ENCODE measurements at places on chromosomes 16 and 17. TPM values are rescaled to one million over a fixed set of nuclear protein-coding genes. Genes with fewer than 3 reads are reported as not detected.

GRCh38 chr16:68085259-68086071 lies at the start of gene NFATC3:
Gene NFATC3, plus strand, starts transcription at chr16:68085370. Its CDS starts 312 bp downstream, at chr16:68085682.
- H3K4me3 ChIP-seq: peak within 1 kb of the TSS; percentile 90
- peak; percentile 96 for DNase-seq
- no peaks in the 10 kb centered on the region for H3K27me3 ChIP-seq
- peak within 1 kb of the TSS; percentile 84 for H3K27ac ChIP-seq
- peaks cover 53% of the 10 kb centered on the region for H3K4me1 ChIP-seq

DNA sequence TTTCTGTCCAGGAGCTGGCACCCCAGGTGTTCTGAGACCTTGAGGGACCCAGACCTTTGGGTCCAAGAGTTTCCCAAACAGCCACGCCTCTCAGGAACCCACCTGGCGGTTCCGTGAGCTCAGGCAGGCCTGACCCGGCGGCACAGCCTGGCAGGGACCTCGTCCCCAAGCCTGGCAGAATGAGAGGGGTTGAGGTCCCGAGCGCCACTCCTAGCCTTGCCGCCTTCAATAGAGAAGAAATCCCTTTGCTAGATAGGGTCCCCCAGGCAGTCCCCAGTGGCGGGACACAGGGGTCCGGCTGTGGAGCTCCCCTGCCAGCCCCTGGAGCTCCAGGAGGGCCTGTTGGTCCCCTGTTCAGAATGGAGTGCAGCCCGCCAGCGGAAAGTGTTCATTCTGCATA lies 10.5 kb upstream of the CLEC18A start:
- no peak overlapping the region for H3K27ac ChIP-seq
- H3K36me3 ChIP-seq: peaks cover 7% of the 10 kb centered on the region
- no peak for DNase-seq
- no peaks in the 10 kb centered on the region for H3K27me3 ChIP-seq
- H3K4me3 ChIP-seq: no peak overlapping the region

GRCh38 chr16:70738083-70738977 lies 52.5 kb upstream of the MTSS2 start:
- peak; percentile 69 for DNase-seq
- peak overlapping the region; percentile 100 for H3K27ac ChIP-seq
- H3K36me3 ChIP-seq: peaks cover 9% of the 10 kb centered on the region
- H3K4me1 ChIP-seq: peaks cover 67% of the 10 kb centered on the region
- H3K4me3 ChIP-seq: peak overlapping the region; percentile 77

- peak overlapping the region; percentile 48 for H3K27ac ChIP-seq
- peaks cover 4% of the 10 kb centered on the region for H3K36me3 ChIP-seq
- H3K4me3 ChIP-seq: peak overlapping the region; percentile 94
- H3K4me1 ChIP-seq: peaks cover 53% of the 10 kb centered on the region
Observed at GRCh38 chr17:78924481-78925151, 571 bp downstream of the TIMP2 start.

GRCh38 chr17:65820811-65821210 lies 259.4 kb upstream of the AXIN2 start:
- H3K4me3 ChIP-seq: no peak overlapping the region
- no peaks in the 10 kb centered on the region for H3K4me1 ChIP-seq
- no peak overlapping the region for H3K27ac ChIP-seq
- DNase-seq: no peak
- H3K27me3 ChIP-seq: peaks cover 1% of the 10 kb centered on the region

GRCh38 chr16:24318680-24319079 lies 62.5 kb downstream of the CACNG3 start:
- no peak overlapping the region for H3K27ac ChIP-seq
- H3K4me1 ChIP-seq: no peaks in the 10 kb centered on the region
- H3K36me3 ChIP-seq: no peaks in the 10 kb centered on the region
- DNase-seq: no peak
- H3K4me3 ChIP-seq: no peak overlapping the region

- H3K4me1 ChIP-seq: peaks cover 21% of the 10 kb centered on the region
- peaks cover 14% of the 10 kb centered on the region for H3K27me3 ChIP-seq
- no peak overlapping the region for H3K27ac ChIP-seq
Observed at GRCh38 chr16:68496689-68497088, 42.4 kb upstream of the ZFP90 start.

DNA sequence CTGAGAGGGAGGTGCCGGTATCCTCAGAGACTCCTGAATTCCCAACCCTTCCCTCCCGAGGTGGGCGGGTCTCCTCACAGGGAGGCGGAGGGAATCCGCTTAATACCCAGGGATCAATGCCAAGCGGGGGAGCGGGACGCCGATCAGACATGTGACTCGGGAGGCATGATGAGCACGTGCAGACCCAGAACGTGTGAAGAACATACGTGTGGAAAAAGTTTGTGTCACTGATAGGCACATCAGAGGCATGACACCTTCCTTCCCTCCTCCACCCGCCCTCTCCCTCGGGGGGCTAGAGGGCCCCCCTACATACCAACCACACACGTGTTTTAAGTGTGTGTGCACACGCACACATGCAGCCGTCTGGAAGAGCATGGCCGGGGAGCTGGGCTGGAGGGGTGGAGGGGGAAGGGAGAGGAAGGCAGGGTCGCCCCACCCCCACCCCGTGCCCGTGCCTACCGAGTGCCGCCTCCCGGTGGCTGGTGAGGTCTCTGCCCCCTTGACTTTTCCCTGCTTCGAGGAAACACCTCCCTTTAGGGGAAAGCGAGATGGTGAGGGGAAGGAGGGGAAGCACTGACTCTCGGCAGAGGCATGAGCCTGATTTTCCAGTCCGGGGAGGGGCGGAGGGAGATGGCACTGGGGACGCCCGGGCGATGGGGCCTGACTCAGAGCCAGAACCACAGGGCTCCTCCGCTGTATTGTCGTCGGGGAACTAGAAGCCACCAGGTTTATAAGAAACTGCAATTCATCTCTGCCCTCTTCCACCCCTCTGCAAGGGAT lies 12.1 kb upstream of the TBX21 start:
- peaks cover 68% of the 10 kb centered on the region for H3K27me3 ChIP-seq
- H3K36me3 ChIP-seq: no peaks in the 10 kb centered on the region
- H3K4me1 ChIP-seq: peaks cover 52% of the 10 kb centered on the region
- H3K4me3 ChIP-seq: peak overlapping the region; percentile 43
- DNase-seq: peak; percentile 49
- H3K27ac ChIP-seq: no peak overlapping the region

DNA sequence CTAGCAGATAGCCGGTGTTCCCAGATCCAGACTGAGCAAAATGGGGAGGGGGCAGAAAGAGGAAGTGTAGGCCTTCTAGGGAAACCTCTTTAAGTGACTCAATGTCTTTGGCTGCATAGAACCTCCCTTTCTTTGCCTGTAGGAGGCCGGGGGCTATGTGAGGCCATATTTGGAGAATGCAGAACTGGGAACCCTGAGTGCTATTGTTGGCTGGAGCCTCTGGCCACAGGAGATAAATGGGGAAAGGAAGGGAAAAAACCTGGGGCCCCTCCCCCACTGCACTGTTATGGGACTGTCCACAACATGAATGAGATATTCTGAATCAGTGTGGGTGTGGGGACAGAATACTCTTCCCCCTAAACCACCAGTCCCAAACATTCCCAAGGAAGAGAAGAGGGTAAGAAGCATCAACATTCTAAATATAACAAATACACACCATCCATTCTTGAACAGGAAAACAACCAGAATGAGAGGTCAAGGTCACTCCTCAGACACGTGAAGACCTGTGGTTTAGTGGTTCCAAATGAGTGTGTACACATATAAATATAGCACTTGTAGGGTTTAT lies 2.4 kb downstream of the VPS25 start:
- peak; percentile 24 for DNase-seq
- peaks cover 26% of the 10 kb centered on the region for H3K36me3 ChIP-seq
- peak overlapping the region; percentile 94 for H3K27ac ChIP-seq
- H3K4me1 ChIP-seq: peaks cover 51% of the 10 kb centered on the region
- peak overlapping the region; percentile 98 for H3K4me3 ChIP-seq
- H3K27me3 ChIP-seq: peaks cover 3% of the 10 kb centered on the region

- H3K4me1 ChIP-seq: no peaks in the 10 kb centered on the region
- H3K4me3 ChIP-seq: no peak overlapping the region
- peaks cover 18% of the 10 kb centered on the region for H3K36me3 ChIP-seq
- DNase-seq: no peak
Observed at GRCh38 chr17:1737531-1738291, 5.0 kb upstream of the SERPINF2 start.

GRCh38 chr16:25464058-25464457 lies 206.4 kb upstream of the ZKSCAN2 start:
- no peaks in the 10 kb centered on the region for H3K36me3 ChIP-seq
- H3K4me1 ChIP-seq: no peaks in the 10 kb centered on the region
- DNase-seq: no peak
- H3K27ac ChIP-seq: no peak overlapping the region

- peaks cover 46% of the 10 kb centered on the region for H3K36me3 ChIP-seq
- H3K27ac ChIP-seq: peak overlapping the region; percentile 89
- peaks cover 71% of the 10 kb centered on the region for H3K4me1 ChIP-seq
- DNase-seq: no peak
- peaks cover 2% of the 10 kb centered on the region for H3K27me3 ChIP-seq
Observed at GRCh38 chr17:77142689-77143088, 1.9 kb downstream of the SEC14L1 start.

DNA sequence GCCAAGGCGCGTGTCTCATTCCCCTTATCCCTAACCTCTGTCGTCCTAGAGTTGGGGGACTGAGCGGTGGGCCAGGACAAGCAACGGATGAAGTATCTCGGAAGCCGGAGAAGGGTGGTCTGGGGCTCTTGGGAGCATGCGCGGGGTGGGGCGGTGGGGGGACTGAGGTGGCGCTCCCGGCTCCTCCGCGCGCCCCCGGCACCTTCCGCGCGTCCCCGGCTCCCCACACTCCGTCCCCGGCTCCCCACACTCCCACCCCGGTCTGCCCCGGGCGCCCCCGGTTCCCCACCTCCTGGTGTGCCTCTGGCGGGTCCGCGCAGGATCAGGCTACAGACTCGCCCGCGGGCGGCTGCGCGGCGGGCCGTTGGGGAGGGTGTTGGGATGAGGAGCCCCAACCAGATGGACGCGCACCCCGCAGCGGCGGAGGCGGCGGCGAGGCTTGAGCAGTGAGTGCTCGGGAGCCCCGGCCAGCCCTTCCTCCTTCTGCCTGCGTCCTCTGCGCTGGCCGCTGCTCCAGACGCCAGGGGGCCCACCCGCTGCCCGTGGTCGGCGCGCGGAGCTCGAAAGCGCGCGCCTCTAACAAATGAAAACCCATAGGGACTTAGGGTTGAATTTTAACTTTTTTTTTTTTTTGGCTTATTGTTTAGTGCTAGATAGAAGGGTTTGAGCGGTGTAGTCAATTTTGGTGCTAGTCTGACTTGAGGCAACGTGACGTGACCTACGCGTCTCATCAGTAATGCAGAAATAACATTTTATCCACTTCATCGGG lies 5.6 kb upstream of the CRYM start:
- H3K36me3 ChIP-seq: no peaks in the 10 kb centered on the region
- H3K4me1 ChIP-seq: peaks cover 8% of the 10 kb centered on the region
- H3K4me3 ChIP-seq: peak overlapping the region; percentile 69

- no peak within 1 kb of the TSS for H3K27ac ChIP-seq
- H3K4me1 ChIP-seq: no peaks in the 10 kb centered on the region
- no peak for DNase-seq
- H3K4me3 ChIP-seq: no peak within 1 kb of the TSS
- peaks cover 14% of the 10 kb centered on the region for H3K27me3 ChIP-seq
- no peaks in the 10 kb centered on the region for H3K36me3 ChIP-seq
Observed at GRCh38 chr17:19716108-19717030, at the start of gene SLC47A2. Gene SLC47A2, minus strand, starts transcription at chr17:19716584. Its CDS starts 29 bp downstream, at chr17:19716555.

- H3K27me3 ChIP-seq: no peaks in the 10 kb centered on the region
- peaks cover 19% of the 10 kb centered on the region for H3K36me3 ChIP-seq
- DNase-seq: no peak
- H3K27ac ChIP-seq: no peak overlapping the region
Observed at GRCh38 chr17:69286257-69286656, 40.7 kb downstream of the ABCA5 start.

DNA sequence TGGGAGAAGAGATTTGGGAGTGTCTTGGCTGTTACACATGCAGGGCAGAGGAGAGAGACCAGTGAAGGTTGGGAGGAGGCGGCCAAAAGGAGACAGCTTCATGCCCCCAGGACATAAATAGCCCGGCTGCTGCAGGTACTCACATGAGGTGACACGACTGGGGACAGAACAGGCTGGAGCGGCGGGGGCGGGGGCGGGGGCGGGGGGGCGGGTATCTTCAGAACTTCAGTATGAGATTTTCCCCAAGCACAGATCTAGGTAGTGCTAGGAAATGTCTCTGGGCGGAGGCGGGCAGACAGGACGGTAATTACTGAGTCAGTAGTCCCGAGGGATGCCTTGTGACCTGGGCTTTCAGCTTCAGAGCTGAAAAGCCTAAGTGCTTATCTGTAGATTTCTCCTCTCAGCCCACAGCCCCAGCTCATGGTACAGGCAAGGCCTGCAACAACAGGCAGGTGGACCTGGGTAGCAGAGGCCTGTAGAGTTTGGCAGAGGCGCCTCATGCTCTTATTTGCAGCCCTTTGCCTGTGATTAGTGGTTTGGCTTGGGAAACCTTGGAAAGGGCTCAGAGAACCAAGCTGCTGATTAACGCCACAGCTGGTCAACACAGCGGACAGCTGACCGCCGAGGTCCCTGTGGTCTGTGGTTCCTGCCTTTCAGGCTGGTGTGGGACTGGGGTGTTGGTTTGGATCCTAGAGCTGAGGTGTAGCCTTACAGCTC lies 24.5 kb downstream of the UNK start:
- peaks cover 2% of the 10 kb centered on the region for H3K27me3 ChIP-seq
- no peaks in the 10 kb centered on the region for H3K36me3 ChIP-seq
- no peak for DNase-seq
- no peak overlapping the region for H3K27ac ChIP-seq

DNA sequence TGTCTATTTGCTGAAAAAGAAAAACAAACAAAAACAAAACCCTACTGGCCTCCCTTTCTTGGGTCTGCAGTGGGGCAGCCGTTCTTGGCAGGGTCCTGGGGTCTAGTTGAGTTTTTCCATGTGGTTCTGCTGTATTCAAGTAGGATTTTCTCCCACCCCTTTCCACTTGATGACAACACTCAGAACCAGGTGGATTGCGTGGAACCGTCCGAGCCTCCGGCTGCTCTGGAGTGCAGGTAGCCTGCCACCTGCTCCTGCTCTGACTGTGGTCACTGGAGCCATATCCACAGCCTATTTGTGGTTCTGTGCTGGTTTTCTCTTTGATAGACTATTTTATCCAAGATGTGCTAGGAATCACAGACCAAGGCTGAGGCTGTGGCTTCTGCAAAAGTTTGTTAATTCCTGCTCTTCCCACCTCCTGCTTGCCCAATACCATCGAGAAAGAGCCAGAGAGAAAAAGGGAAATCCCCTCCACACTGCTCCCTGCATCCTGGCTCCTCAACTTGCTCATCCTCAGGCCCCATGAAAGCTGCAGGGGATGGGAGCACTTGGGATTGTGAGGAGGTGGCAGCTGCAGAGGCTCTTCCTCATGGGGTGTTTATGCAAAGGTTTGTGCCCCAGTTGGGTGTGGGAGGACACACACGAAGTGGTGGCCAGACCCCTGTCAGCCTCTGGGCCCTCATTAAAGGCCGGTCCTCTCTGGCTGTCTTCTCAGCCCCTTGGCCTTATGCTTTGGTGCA lies 377.8 kb upstream of the TNRC6C start:
- no peaks in the 10 kb centered on the region for H3K36me3 ChIP-seq
- no peak overlapping the region for H3K27ac ChIP-seq
- H3K4me3 ChIP-seq: no peak overlapping the region
- H3K4me1 ChIP-seq: peaks cover 2% of the 10 kb centered on the region
- H3K27me3 ChIP-seq: peaks cover 32% of the 10 kb centered on the region

- no peaks in the 10 kb centered on the region for H3K27me3 ChIP-seq
- no peak for DNase-seq
- no peaks in the 10 kb centered on the region for H3K4me1 ChIP-seq
Observed at GRCh38 chr17:66142428-66142827, 49.5 kb downstream of the CEP112 start.

Gene ITGB3
- 2.8 TPM for total RNA-seq

Gene PRAC1
- total RNA-seq: not detected

Gene ATAD5
- total RNA-seq: 4.0 TPM

Gene CCDC78
- 3.7 TPM for total RNA-seq

Gene BAHCC1
- total RNA-seq: 11.1 TPM

Gene ARHGAP44
- total RNA-seq: 0.51 TPM

Gene ACE
- 2.5 TPM for total RNA-seq

Gene NKD1
- under 0.01 TPM for total RNA-seq

Gene DUS2
- 15.9 TPM for total RNA-seq

Gene CDRT15
- total RNA-seq: not detected

Gene CEP131
- total RNA-seq: 11.1 TPM

Gene MYOCD
- total RNA-seq: 7.9 TPM

Gene ZNF469
- 9.7 TPM for total RNA-seq

Data from HFFc6 (cell line).